Metanephros (tissue), 2 donors: ENCODE measurements at places on chromosomes 1 and 21. TPM values are rescaled to one million over a fixed set of nuclear protein-coding genes. Genes with fewer than 3 reads are reported as not detected.

The TSHB gene
- total RNA-seq = not detected

The RLF gene
- total RNA-seq = 33.2 TPM

The SLC2A5 gene
- total RNA-seq = 7.5 TPM

The NUF2 gene
- 14.4 TPM for total RNA-seq

The ABCA4 gene
- total RNA-seq = 10.8 TPM
